ENCODE measurements at places on chromosomes 3 and 15. TPM values are rescaled to one million over a fixed set of nuclear protein-coding genes. Genes with fewer than 3 reads are reported as not detected.

DNA sequence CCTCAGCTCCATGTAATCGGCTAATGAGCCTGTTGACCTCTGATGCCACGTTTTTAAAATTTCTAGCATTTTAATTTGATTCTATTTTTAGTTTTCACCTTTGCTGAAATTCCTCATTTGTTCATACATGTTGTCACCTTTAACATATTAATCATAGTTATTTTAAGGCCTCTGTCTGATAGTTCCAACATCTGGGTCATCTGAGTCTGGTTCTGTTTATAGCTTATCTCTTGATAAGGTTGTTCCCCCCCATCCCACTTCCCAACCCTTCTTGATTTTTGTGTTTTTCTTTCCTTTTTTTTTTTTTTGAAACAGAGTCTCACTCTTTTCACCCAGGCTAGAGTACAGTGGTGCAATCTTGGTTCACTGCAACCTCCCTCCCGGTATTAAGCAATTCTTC lies 36.4 kb downstream of the MAP2K1 start:
- DNase-seq: no peak
- no peaks in the 10 kb centered on the region for H3K36me3 ChIP-seq
- H3K27ac ChIP-seq: no peak overlapping the region
- no peak overlapping the region for H3K4me3 ChIP-seq

GRCh38 chr3:65170390-65171042 lies 482.7 kb upstream of the ADAMTS9 start:
- peak; percentile 56 for DNase-seq
- no peak overlapping the region for H3K27ac ChIP-seq
- no peaks in the 10 kb centered on the region for H3K4me1 ChIP-seq
- H3K4me3 ChIP-seq: no peak overlapping the region
- H3K36me3 ChIP-seq: no peaks in the 10 kb centered on the region

DNA sequence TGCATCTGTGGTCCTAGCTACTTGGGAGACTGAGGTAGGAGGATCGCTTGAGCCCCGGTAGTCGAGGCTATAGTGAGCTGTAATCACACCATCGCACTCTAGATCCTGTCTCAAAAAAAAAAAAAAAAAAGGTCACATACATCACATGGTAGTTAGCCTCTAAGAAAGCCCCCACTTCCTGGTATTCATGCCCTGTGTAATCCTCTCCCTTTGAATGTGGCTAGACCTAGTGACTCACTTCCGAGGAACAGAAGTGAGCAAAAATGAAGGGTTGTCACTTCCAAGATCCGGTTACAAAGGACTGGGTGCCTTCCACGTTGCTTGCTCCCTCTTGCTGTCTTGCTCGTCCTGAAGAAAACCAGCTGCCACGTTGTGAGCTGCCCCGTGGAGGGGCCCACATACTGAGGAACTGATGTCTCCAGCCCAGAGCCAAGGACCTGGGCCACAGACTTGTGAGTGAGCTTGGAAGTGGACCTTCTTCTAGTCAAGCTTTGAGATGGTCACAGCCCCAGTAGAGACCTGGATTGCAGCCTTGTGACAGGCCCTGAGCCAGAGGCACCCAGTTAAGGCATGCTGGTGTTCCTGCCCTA lies 12.6 kb upstream of the LCTL start:
- H3K4me3 ChIP-seq: no peak overlapping the region
- no peaks in the 10 kb centered on the region for H3K27me3 ChIP-seq
- no peak for DNase-seq
- no peaks in the 10 kb centered on the region for H3K4me1 ChIP-seq
- no peaks in the 10 kb centered on the region for H3K36me3 ChIP-seq

- H3K4me1 ChIP-seq: no peaks in the 10 kb centered on the region
- no peak overlapping the region for H3K27ac ChIP-seq
- no peaks in the 10 kb centered on the region for H3K27me3 ChIP-seq
- no peak overlapping the region for H3K4me3 ChIP-seq
- no peaks in the 10 kb centered on the region for H3K36me3 ChIP-seq
Observed at GRCh38 chr15:80324545-80325080, 72.6 kb upstream of the CTXND1 start.

DNA sequence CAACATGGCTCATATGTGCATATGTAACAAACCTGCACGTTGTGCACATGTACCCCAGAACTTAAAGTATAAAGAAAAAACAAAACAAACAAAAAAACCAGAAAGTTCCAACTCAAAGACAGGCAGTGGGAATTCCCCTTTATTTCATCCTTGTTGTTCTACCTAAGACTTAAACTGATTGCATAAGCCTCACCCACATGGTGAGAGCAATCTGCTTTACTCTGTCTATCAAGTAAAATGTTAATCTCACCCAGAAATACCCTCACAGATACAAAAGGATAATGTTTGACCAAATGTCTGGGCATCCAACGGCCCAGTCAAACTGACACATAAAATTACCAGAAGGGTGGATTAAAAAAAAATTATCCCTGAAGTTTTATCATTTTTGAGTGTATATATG lies 190.9 kb upstream of the PLSCR5 start:
- H3K4me3 ChIP-seq: no peak overlapping the region
- no peaks in the 10 kb centered on the region for H3K36me3 ChIP-seq
- DNase-seq: no peak
- no peaks in the 10 kb centered on the region for H3K4me1 ChIP-seq

DNA sequence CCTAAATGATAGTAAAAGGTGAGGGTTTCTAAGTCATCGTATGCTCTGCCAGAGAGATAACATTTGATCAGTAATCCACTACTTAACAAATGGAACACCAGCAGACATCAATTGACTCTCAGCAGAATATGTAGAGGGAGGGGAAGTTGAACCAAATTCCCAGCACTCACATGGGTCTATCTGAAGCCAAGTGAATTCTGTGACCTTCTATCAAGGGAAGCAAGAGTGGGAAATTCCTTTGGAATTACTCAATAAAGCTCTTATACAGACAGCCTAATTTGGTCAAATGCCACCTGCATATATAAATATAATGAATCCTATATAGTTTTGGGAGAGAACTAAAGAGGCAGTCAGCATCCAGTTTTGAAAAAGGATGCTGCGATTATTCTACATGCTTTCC lies 15.8 kb upstream of the KCNMB2 start:
- no peak overlapping the region for H3K27ac ChIP-seq
- DNase-seq: no peak
- no peaks in the 10 kb centered on the region for H3K4me1 ChIP-seq
- no peaks in the 10 kb centered on the region for H3K27me3 ChIP-seq
- H3K4me3 ChIP-seq: no peak overlapping the region

DNA sequence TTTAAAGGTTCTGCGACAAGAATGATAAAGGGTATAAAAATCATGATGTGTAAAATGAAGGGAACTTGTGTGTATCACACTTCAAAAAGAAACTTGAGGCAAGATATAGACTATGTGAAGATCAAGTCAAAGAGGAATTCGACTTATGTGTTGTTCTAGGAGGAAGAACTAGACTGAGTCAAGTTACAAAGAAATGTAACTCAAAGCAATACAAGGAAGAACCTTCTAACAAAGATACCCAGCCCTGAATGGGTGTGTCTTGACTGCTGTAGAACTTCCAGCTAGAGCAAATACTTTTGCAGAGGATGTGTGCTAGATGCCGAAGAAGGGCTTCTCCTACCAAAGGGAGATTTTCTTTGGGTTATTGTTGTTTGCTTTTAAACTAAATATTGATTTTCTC lies 2.4 kb downstream of the SLC49A4 start:
- H3K27ac ChIP-seq: no peak overlapping the region
- DNase-seq: no peak
- H3K27me3 ChIP-seq: no peaks in the 10 kb centered on the region
- H3K4me3 ChIP-seq: no peak overlapping the region

DNA sequence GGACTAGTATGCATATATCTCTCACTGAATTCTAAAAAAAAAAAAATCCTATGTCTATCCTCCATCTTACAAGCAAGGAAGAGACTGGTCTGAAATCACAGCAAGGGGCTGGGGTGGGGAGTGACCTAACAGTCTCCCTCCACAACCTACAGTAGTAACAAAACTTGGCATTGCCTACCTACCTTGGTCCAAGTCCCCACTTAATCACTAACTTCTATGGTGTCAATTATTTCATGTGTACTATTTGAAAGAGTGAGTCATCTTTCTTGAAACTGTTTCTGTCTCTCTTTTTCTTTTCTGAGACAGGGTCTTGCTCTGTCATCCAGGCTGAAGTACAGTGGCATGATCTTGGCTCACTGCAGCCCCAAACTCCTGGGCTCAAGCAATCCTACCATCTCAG lies 36.8 kb downstream of the CHAC1 start:
- no peak overlapping the region for H3K27ac ChIP-seq
- H3K27me3 ChIP-seq: no peaks in the 10 kb centered on the region
- H3K36me3 ChIP-seq: peaks cover 38% of the 10 kb centered on the region
- no peak for DNase-seq
- no peaks in the 10 kb centered on the region for H3K4me1 ChIP-seq

DNA sequence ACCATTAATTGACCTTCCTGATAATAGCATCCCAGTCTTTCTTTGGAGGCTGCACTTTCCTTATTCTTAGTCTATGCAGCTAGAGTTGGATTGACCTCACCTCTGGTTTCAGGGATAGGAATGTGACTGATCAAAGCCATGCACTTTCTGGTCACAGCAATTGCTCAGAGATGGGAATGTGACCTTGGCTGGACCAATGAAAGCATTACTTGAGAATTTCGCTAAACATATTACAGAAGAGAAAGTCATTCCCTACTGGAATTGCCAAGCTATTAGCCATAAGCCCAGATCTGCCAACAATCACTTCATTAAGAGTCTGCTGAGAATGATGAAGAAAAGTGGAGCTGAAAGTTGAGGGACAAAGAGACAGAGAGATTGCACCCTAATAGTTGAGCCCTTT lies 32.7 kb downstream of the RTP1 start:
- no peaks in the 10 kb centered on the region for H3K4me1 ChIP-seq
- no peaks in the 10 kb centered on the region for H3K36me3 ChIP-seq

DNA sequence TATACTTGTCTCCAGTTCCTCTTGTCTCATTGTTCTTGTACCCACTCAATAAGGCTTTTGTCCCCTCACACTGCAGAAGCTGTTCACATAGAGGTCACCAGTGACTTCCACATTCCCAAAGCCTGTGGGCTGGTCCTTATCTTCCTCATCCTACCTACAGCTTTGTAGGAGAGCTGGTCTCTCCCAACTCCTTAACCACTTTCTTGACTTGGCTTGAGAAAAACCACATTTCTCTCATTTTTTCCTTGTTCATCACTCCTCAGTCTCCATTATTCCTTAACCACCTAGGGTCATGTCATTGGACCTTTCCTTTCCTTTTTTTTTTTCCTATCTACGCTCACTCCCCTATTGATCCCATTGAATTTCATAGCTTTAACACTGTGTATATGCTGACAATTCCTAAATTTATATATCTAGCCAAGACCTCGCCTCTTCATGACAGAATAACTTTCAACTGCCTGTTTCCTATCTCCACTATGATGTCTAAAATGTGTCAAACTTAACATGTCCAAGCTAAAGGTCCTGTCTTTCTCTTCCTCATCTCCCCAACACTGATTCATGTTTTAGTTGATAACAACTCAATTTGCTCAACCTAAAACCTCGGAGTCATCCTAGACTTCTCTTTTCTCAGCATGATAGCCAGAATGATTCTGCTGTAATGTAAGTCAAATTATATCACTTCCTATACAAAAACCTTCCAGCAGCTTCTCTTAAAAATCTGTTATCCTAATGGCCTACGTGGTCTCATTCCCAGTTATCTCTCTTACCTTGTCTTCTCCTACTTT lies 49.5 kb downstream of the CEP63 start:
- H3K27me3 ChIP-seq: no peaks in the 10 kb centered on the region
- DNase-seq: no peak
- H3K27ac ChIP-seq: no peak overlapping the region
- no peaks in the 10 kb centered on the region for H3K36me3 ChIP-seq

DNA sequence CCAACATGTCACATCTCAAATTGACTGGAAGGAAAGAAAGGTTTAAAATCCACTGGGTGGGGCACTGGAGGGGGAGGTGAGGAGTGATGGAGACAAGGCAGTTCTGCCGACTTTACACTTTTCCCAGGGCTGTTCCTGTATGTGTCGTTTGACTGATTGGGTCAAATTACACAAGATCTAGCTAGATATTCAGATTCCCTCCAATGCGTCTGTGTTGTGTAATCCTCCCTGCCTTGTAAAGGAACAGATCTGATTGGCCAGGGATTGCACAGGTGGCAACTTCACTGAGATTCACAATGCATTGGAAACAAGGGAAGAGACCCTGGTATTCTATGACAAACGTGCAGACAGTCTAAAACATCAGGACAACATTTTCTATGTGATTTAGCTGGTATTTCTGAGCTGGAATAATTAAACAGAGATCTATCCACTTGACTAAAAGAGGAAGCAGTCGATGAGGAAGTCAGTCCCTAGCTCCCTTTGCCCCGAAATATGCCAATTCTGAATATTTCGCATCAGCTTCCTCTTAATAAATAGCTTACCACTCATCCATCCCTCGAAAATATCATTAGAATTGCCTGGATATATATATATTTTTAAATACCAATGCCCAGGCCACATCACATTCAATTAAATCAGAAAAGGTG lies 312.9 kb downstream of the RORA start:
- H3K4me3 ChIP-seq: no peak overlapping the region
- H3K27ac ChIP-seq: no peak overlapping the region
- no peak for DNase-seq
- no peaks in the 10 kb centered on the region for H3K27me3 ChIP-seq
- H3K4me1 ChIP-seq: peaks cover 3% of the 10 kb centered on the region
- H3K36me3 ChIP-seq: no peaks in the 10 kb centered on the region

DNA sequence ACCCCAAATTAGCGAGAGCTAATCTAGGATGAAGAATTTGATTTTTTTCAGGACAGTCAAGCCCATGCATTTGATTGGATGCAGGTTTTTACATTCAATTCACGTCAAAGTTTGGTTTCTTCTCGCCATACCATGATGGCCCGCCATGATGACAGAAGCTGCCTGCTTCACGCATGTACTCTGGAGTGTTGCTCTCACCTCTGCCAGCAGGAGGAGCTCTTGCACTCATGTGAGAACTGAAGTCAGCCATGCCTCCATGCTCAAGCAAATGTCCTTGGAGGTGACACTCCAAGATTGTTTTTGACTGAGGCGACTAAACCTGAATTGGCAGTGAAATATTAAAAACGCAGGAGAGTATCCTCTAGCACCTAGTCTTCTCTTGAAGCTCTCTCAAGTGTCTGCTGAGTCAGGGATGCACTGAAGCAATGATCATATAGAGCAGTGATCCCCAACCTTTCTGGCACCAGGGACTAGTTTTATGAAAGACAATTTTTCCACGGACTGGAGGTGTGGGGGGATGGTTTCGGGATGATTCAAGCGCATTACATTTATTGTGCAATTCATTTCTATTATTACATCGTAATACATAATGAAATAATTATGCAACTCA lies 120.9 kb downstream of the SAMMSON start:
- no peaks in the 10 kb centered on the region for H3K36me3 ChIP-seq
- no peak overlapping the region for H3K27ac ChIP-seq
- H3K4me3 ChIP-seq: no peak overlapping the region

GRCh38 chr3:74129056-74129455 lies 485.4 kb downstream of the CNTN3 start:
- no peaks in the 10 kb centered on the region for H3K4me1 ChIP-seq
- no peak overlapping the region for H3K4me3 ChIP-seq
- no peak for DNase-seq
- H3K27ac ChIP-seq: no peak overlapping the region
- H3K27me3 ChIP-seq: no peaks in the 10 kb centered on the region
- no peaks in the 10 kb centered on the region for H3K36me3 ChIP-seq

The CYP19A1 gene
- not detected for total RNA-seq

The MOBP gene
- not detected for total RNA-seq

The TMEM212 gene
- not detected for total RNA-seq

The GPR62 gene
- not detected for total RNA-seq

The TMEM158 gene
- 1.0 TPM for total RNA-seq

The DNASE1L3 gene
- total RNA-seq: 61.7 TPM
